Stimulated activated CD8-positive, alpha-beta memory T cell treated with anti-CD3 and anti-CD28 coated beads, Interleukin-4, amount 100 ng/mL, for 1 hour (primary cell): ENCODE measurements at places on chromosomes 12 and 14.

- no peak for DNase-seq
Observed at GRCh38 chr12:60333461-60333860, 737.6 kb downstream of the SLC16A7 start.

DNA sequence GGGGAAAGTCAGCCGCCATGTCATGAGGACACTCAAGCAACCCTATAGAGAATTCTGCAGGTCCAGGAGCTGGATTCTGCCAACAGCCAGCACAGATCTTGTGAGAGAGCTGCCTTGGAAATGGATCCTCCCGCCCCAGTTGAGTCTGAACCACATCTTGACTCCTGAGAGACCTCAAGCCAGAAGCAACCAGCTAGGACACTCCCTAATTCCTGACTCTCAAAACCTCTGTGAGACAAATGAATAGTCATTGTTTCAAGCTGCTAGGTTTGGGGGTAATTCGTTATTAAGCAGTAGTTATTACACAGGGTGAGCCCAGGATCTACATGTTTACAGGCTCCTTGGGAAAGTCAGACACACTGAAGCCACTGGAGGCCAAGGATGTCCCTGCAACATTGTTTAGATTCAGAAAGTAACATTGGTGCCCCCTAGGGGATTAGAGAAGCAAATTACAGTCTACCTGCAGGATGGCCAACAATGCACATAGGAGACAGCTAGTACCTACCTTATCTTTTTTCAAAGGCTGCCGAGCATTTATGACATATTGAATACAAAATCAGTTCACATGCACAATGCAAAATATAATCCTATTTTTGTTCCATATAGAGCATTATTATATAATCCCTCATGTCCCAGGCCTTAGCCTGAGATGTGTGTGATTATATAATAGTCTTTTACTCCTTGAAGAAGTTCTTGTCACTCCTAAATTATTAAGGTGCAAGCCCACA, 57.9 kb upstream of the FICD start:
- DNase-seq = no peak

- DNase-seq = no peak
Observed at GRCh38 chr14:32820682-32821081, 118.0 kb upstream of the NPAS3 start.

DNA sequence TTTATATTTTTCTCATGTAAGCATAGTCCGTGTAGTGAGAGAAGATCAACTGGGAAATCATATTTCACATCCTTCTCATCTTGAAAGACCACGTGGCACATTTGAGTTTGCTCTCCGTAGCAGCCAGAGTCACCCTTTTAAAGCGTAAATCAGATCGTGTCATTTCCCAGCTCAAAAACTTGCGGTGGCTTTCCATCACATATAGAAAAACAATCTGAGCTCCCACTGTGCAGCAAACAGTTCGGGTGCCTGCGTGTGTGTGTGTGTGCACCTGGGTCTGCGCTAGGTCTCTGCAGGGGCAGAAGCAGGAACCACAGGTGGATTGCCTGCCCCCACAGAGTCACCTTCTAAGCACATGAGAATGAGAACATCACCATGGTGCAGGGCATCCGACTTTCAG, 338.2 kb downstream of the TRHDE start:
- DNase-seq = no peak
